ENCODE measurements at places on chromosomes 12 and 14.

DNA sequence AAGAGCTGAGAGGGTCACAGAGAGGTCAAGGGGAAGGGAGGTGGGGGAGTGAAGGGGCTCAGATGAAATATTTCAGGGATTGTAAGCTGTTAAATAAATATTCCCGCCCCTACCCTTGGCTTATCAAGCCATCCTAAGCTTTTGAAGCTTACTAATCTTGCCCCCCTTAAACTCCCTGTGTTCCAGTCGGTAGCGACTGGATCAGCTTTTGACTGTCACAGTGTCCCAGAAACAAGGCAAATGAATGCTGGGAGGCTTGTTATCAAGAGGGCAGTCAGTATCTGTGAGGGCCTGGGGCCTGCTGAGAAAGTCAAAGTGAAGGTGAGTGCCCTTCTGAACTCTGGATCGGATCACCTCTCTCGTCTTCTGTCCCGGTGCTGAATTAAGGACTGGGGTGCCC is 128.1 kb downstream of the DACT1 start:
- DNase-seq: peak; percentile 44

GRCh38 chr12:107537464-107538119 is 148.0 kb upstream of the PWP1 start:
- no peak for DNase-seq

DNA sequence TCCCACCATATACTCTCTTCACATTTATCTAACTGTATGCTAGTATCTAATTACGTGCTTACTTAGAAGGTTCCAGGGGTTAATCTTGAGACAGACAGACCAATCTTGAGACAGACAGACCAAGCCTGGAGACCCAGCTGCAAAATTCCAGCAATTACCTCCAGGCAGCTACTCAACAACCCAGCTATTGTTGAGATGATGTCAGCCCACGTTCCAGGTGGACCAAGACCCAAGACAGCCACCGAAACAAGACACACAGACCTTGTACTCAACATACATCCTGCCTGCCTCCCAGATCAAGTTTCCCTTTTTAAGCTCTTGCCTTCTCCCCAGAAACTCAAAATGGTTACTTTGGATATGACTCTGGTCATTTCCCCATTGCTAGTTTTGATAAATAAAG is 64.9 kb upstream of the VASH1 start:
- DNase-seq: no peak

DNA sequence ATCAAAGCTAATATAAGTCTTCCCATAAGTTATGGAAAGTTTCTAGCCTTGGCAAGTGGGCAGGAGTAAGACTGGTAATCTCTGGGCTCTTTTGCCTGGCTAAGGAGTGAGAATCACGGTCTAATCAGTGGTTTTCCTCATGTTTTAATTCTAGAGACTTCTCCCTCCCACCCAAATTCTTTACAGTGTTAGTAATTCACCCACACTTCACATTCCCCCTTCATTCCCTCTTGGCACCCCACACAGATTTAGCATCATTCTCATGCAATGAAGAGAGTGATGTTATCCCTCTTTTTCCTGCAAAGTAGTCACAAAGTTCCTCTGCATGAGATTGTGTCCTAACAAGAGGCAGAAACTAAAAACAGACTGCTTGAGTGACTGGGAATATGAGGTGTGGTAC is 28.6 kb upstream of the CACNA2D4 start:
- no peak for DNase-seq

- DNase-seq: no peak
Measured at GRCh38 chr12:89721291-89721987, 12.8 kb upstream of the ATP2B1 start.

- DNase-seq: no peak
Measured at GRCh38 chr14:26281280-26281998, 316.4 kb downstream of the NOVA1 start.

GRCh38 chr14:29953501-29953900 is 25.9 kb upstream of the PRKD1 start:
- DNase-seq: no peak

GRCh38 chr14:87185961-87186560 is 806.9 kb downstream of the GALC start:
- DNase-seq: no peak

- DNase-seq: no peak
Measured at GRCh38 chr12:22014041-22014782, 31.8 kb upstream of the CMAS start.

DNA sequence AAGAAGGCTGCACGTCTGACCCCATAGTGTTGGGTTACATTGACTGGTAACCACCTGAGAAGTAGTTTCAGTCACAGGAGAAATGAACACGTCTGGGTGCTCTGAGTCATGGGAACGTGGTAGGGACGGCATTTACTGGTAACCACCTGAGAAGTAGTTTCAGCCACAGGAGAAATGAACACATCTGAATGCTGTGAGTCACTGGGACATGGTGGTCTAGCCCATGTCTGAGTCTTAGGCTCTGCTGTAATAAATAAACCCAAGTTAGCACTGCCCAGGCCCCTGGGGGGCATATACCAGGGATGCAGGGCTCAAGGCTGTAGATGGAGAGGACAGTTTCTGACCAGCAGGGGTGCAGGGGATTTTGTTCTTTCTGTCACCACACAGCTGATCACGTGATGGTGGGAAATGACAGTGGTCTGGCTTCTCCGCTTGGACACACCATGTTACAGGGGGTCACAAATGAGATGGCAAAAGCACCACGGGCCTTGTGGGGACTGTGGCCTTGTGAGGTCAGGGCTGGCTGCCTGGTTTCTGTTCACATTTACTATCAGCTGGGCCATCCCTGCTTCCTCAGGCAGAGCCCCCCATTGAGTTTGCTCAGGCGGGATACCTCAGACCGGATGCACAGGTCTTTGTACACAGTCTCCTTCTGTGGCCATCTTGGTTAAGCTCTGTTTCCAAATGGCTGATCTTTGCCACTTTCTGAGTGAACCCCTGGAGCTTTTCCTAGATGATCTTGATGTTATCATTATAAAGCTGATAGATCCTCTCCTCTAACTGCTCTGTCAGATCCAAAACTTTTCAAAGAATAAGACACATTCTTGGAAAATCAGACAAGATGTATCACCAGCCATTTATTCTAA is 9.8 kb upstream of the C12orf42 start:
- no peak for DNase-seq

GRCh38 chr14:100874411-100875091 is 29.0 kb downstream of the RTL1 start:
- DNase-seq: no peak
